Left renal cortex interstitium (tissue), 4 donors: ENCODE measurements at places on chromosomes 13 and 19. TPM values are rescaled to one million over a fixed set of nuclear protein-coding genes. Genes with fewer than 3 reads are reported as not detected.

The GZMM gene
- polyA plus RNA-seq: 0.25 TPM

The KCTD12 gene
- polyA plus RNA-seq: 108 TPM

GRCh38 chr13:77290342-77290741, 36.6 kb downstream of the MYCBP2 start:
- no peak for DNase-seq

DNA sequence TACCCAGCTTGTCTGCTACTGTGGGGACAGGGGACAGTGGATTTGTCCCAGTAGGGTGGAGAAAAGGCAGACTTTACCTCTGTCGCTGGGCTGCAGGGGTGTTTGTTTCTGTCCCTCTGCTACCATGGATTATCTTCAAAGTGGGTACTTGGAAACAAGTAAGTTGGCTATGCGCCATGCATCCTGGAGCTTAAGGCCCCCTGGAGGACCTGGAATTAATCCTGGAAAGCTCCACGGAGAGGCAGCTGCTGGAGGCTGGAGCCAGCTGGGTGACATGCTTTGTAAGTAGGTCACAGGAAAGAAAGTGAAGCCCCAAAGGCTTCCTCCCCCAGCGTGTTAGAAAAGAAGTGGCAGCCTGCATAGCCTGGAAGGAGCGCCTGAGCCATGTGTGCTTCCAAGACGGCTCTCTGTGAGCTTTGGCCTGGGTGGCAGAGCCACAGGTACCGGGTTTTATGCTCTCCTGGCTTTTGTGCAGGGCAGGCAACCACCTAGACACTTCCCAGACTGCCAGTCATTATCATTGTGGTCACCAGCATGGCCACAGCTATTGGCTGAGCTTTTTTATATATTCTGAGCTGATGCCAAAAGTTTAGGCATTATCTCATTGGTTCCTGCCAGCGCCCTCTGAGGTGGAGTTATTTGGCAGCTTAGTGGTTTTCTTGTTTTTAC, 9.5 kb downstream of the B3GLCT start:
- DNase-seq: no peak

DNA sequence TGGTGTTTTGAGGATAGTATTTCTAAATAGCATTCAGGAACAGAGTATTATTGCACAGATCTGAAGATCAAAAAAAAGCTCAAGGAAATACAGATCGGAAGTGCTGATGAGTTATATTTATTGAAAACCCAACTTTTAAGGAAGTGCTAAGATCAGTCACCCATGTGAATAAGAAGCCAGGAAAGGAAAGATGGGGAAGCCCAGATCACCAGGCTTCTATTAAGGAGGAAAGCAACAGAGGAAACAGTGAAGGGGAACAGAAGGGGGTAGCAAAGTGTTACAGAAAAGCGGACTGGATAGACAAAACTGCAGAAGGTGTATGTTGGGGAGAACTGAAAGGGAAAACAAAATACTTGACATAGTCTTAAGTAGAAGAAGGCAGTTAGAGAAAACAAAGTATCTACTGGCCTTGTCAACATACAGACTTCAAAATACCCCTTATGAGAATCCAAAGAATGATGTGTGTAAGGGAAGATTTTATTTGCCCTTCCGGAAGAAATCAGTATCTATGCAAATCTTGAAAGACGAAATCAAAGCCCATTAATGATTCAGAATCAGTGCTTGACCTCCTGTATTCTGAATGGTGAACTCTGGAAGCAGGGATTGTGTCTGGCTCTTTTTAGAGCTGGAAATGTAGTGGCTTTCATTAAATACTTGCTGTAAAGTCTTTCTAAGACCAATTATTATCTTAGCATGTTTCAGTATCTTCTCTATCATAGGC, 12.1 kb downstream of the UFM1 start:
- no peak for DNase-seq

DNA sequence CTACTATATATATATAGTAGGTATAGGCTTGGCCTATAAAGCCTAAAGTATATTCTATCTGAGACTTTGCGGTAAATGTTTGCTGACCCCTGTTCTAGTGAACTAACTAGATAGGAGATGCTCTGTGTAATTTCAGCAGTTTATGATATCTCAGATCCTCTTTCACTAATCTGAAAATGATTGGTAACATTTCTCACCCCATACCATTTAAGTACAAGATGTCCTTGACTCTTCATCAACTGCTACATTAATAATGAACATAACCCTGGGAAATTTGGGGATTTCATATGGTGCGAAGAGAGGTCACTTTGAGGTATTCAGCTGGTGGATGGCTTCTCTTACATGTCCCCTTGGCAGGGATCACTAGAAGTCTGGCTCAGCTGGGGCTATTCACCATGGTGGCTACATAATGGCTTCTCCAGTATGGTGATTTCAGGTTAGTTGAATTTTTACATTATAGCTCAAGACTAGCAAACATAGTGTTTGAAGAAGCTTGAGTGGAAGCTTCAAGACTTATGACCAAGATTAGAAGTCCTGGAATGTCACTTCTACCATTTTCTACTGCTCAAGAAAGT, 103.6 kb upstream of the MYCBP2 start:
- no peak for DNase-seq

GRCh38 chr13:26895081-26895807, 134.7 kb upstream of the GPR12 start:
- DNase-seq: no peak

- DNase-seq: no peak
Measured at GRCh38 chr13:35483761-35484160, 7.3 kb upstream of the MAB21L1 start.

DNA sequence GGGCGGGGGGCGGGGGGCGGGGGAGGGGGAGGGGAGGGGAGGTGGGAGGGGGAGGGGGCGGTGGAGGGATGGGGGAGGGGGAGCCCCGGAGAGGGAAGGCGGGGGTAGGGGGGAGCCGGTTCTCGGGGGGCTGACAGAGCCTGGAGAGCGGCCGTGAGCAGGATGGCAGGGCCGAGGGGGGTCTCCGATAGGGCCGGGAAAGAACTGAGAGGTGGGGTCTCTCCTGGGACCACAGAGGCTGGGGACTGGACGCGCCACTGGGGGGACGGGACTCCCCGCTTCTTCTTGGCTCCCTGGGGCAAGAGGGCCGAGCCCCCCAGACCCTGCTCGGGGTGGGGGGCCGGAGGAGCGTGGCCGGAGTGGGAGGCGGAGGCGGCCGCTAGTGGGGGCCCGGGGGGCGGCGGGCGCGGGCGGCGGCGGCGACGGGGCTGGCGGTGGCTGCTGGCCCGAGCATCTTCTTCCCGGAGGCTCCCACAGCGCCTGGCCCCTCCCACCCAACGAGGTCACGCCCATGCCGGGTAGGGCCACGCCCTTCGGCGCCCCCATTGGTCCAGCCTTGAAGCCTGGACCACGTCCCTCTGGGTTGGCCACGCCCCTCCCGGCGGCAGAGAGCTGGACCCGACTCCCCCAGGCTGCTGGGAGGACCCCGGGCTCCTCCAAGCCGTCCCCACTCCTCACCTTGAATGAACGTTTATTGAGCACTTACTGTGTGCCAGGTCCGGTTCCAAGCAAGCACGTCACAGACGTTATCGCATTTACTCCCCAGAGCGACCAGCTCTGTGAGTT, at the start of gene NOVA2:
Gene NOVA2, minus strand, starts transcription at position 313 of the 786 bp plus-strand sequence. CDS start 514 bp downstream, outside the sequence.
- no peak for DNase-seq

GRCh38 chr19:27770095-27770494, 1442.9 kb downstream of the UQCRFS1 start:
- no peak for DNase-seq
